SHP77 (cell line): ENCODE measurements at places on chromosomes 3 and 15.

- DNase-seq, result no peak
Measured at GRCh38 chr3:183583331-183584245, 28.1 kb upstream of the KLHL6 start.

- no peak for DNase-seq
Measured at GRCh38 chr3:46549408-46549904, 16.6 kb downstream of the LRRC2 start.

DNA sequence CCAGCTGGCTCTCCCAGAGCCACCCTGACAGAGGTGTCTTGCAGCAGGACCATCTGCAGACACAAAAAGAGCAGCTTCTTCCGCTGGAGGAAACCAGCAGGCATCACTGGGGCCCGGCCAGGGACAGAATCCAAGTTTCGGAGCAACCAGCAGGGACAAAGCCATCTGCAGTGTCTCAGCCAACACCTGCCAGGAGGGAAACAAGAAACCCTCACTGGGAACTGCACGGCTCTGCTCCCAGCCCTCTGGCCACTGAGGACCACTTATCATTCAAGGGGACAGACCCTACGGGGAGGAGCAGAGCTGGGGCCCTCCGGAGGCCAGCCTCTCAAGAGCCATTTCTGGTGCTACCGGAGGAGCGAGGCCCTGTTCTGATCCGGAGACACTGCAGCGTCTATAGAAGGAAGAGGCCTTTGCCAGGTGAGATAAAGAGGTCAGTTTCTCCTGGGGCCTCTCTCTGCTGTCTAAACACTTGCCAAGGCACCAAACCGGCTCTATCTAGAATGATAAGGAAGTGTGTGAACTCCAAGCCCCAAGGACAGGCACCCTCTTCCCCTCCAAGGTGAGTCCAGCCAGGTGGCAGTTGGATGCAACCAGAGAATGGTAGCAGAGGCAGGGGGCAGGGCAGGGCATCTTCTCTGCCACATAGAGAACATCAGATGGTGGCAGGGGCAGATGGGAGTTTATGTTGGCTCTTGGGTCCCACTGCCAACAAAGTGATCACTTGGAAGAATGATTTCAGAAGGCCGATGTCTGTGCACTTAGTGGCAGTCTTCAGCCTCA lies 89.0 kb downstream of the CHSY1 start:
- peak; percentile 11 for DNase-seq

GRCh38 chr15:65982627-65983322 lies 113.5 kb downstream of the RAB11A start:
- DNase-seq, result no peak

GRCh38 chr3:133486658-133487057 lies 86.8 kb downstream of the BFSP2 start:
- no peak for DNase-seq

DNA sequence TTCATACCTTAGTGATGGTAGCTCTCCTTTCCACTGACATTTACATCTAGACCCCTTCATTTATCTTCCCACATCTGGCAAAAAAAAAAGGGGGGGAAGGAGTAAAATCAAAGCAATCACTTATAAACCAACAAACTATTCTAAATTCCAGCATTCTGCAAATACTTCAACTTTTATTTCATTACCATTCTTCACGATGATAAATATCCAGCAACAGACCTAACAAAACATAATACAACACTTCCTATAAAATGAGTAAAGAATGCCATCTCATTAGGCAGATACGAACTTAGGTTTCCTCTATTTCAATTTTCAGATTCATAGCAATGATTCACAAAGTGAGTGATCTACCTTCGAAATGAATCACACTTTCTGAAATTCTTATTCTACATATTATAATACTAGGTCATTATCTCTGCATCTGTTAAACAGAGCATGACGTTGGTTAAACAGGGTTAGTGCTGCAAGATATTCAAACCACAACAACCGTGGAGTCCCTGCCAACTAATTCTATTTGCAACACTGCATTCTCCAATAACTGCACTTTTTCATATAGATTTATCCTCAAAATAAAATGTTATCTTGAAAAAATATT lies at the start of gene LRRFIP2:
Gene LRRFIP2, minus strand, starts transcription at position 51 of the 595 bp plus-strand sequence. CDS start 25,599 bp downstream, outside the sequence.
- DNase-seq, result no peak
